ENCODE measurements at places on chromosomes 7 and 10. TPM values are rescaled to one million over a fixed set of nuclear protein-coding genes. Genes with fewer than 3 reads are reported as not detected.

The DAGLB gene
- total RNA-seq: 17.9 TPM

GRCh38 chr7:29363636-29364425 is 169.3 kb downstream of the CHN2 start:
- DNase-seq: no peak

DNA sequence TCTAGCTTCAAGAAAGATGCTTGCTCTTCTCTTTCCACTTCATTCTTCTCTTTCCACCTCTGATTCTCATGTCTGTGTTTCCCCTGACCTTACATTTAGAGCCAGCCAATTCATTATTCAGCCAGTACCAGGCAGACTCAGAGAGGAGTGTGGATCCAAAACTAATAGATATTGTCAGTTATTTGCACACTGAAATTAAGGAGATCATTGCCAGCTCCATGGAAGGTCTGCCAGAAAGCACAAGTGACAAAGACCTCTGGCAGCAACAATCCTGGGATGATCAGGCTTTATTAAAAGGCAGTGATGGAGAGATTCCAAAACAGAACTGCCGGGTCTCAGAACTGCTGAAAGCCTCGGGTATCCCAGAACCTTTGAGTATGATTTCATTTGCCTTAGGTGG is 749.4 kb downstream of the XPNPEP1 start:
- no peak for DNase-seq

The CRPPA gene
- total RNA-seq: 0.53 TPM
